Activated T-helper 1 cell treated with anti-CD3 and anti-CD28 coated beads, Interleukin-2, amount 50 U/mL, for 16 hours (primary cell): ENCODE measurements at places on chromosomes 12 and 14.

DNA sequence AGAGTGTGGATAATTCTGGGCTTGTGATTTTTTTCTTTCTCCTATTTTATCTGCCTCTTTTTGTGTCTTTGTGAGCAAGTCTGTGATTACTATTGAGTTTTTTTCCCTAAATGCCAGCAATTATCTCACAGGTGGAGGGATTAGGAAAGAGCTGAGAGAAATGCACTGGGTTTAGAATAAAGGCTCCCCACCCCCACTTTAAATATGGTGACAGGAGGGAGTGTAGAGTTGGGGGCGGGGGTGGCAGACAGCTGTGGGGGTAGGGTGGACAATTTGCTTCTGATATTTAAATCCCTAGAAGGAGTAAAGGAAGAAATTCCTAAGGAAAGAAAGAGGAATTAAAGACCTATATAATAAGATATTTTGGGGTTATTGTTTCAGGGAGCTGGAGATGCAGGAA is 145.9 kb downstream of the NRXN3 start:
- DNase-seq, result no peak

DNA sequence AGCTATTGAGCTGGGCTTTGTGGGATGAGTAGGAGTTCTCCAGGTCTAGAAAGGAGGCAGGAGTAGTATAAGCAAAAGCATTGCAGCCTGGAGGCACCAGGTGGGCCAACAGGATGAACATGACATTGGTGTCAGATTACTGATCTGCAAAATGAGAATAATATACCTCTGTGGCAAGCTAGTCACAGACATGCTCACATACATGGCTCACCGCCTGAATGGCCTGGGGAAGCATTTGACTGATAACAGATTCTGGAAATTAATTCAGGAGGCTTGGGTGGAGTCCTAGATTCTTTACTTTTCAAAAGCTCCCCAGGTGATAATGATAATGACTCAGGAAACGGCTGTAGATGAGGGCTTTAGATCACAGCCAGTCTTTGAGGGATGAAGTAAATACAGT is 709 bp downstream of the TCL1B start:
- DNase-seq, result no peak

GRCh38 chr12:132162508-132163031 is 18.3 kb downstream of the NOC4L start:
- DNase-seq, result no peak

DNA sequence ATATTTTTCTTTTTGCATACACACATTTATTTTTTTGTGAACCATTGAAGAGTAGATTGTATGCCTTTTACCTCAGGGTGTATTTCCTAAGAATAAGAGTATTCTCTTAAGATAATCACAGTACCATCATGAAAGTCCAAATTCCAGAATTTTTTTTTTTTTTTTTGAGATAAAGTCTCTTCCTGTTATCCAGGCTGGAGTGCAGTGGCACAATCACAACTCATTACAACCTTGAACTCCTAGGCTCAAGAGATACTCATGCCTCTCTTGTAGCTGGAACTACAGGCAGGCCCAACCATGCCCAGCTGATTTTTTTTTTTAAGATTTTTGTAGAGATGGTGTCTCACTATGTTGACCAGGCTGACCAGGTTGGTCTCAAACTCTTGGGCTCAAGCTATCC is 10.9 kb downstream of the FRS2 start:
- no peak for DNase-seq

DNA sequence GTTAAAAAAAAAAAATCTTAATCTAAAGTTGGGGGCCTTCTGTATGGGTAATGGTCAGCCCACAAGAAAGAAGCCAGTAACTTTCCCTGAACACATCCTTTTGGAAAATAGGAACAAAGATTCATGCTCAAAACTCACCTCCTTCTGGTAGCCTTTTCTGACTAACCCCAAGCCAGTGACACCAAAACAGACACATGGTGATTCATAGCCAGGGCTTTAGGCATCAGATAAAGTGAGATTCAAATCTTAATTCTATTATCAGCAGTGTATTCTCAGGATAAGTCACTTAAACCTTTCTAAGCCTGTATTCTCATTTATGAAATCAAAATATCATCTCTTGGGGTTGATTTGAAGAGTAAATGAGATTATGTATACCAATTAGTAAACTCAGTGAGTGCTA is 4.9 kb downstream of the ATP5MC2 start:
- no peak for DNase-seq

DNA sequence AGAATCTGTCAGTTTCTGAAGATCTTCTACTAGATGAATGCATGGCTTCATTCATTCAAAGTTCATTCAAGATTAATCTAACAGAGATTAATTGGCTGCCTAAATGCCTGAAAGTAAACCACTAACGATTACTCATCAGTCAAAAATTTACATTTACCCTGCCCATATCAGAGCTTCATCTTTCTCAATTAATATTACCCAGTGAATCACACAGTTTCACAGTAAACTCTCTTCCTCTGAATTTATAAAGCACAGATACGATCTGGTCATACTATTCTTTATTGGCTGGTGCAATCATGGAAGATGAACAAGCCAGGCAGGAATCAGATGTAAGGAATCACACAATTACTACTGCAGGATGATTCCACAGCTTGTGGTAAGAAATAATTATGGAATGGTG is 377.7 kb downstream of the SLC16A7 start:
- no peak for DNase-seq

DNA sequence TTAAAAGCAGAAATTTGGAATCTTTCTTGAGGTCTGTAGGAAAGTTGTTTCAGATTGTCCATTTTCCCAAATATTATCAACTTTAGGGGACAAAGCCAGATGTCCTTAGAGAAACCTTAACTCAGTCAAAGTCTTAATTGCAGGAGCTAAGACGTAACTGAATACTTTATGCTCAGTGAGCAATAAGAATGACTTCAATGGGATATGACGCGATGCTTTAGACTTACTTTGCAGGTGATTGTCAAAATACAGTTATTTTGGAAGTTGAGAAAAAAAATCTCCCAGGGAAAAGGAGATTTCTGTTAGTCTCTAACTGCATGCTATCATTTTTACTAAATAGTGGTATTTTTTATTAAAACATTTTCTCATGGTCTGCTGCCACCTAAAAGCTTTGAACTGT is 750.9 kb upstream of the STXBP6 start:
- no peak for DNase-seq

DNA sequence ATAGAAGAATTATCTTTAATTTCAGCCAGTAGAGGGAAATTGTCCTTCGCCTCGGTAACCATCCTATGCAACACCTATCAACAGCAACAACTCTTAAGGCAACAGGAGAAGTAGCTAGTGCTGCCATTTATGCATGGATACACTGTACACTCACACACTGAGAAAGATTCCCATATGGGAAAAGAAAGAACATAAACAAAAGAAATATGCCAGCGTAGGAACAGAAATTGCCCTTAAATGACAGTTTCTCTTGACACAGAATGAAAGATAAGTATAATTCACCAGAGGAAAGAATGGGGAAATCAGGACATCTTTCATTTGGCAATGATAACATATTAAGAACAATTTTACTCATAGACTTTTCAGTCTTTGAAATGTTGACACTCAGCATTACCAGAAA is 466.9 kb downstream of the BCAT1 start:
- DNase-seq, result no peak

GRCh38 chr12:40105515-40106201 is at the start of gene SLC2A13:
Gene SLC2A13, minus strand, starts transcription at chr12:40106081. Its CDS starts 273 bp downstream, at chr12:40105808.
- peak; percentile 40 for DNase-seq

DNA sequence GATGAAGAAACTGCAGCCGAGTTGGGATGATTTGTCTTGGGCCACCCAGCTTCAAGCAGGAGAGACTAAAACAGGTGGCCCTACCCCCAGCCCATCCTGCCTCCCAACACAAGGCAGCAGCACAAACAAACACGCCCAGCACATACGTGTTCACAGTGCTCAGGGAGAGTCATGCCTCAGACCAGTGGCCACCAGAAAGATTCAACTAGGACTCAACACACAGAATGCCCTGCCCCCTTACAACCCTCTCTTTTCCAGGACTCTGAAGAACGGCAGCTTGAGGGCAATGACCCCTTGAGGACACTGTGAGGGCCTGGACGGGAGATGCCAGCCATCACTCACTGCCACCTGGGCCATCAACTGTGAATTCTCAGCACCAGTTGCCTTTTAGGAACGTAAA is 75.0 kb downstream of the NT5DC3 start:
- no peak for DNase-seq

DNA sequence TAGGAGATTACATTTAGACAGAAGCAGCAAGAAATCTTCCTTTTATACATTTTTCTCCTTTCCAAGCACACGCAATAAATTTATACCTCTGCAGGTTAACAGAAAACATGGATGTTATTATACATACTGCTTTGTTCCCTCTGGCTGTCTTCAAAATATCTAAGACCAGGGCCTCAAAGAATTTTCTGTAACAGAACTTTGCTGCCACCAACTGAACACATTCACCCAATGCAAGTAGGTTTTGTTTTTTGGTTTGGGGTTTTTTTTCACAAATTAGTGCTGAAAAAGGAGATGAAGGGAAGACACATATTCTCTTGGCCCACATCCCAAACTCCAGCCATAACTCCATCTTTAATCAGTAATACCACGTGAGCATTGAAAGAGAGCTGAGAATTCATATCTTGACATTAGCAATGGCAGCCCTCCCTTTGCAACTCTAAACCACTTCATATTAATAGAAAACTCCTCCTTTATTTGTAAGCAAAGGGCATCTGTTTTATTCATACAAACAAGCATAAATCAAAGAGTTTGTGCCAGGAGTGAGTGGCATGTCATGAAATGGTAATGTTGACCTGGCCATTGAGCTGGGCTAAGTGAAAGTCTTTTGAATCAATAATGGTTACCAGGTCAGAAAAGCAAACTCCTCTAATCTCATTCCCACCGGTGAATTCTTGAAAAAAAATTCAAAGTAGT is 150.8 kb upstream of the FSCB start:
- DNase-seq, result no peak

GRCh38 chr12:68331869-68332727 is at the start of gene MDM1:
Gene MDM1, minus strand, starts transcription at chr12:68332362. Its CDS starts 117 bp downstream, at chr12:68332245.
- peak; percentile 86 for DNase-seq

DNA sequence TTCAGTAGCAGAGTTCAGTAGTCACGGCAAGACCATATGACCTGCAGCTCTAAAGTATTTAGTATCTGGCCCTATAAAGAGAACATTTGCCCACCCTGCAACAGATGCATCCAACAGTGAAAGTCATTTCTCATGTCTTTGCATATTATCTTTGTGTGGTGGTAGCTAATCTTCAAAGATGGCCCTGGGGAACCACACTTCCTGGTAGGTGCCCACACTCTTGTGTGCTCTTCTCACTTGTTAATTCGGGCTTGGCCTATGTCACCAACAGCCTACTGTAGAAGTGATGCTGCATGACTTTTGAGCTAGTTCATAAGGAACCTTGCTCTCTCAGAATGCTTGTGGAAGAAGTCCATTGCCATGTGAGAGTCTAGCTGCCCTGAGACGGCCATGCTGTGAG is 85.6 kb downstream of the MAP1LC3B2 start:
- no peak for DNase-seq

DNA sequence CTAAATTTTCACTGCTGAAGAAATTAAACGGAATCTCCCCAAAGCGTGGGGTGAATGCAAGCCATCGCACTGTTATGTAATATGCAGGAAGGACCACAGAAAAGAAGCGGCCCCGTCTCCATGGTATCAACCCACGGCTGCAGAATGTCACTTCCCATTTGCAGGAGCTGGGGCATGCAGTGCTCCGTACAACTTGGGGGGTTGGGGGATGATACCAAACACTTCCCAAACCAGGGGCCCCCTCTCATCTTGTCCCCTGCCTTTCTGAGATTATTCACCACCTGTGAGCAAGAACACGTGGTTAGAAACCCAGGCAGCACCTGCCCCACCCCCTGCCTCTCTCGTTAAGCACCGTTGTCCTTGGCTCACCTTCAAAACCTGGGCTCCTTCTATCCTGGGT is 505.1 kb upstream of the TMEM132C start:
- no peak for DNase-seq

DNA sequence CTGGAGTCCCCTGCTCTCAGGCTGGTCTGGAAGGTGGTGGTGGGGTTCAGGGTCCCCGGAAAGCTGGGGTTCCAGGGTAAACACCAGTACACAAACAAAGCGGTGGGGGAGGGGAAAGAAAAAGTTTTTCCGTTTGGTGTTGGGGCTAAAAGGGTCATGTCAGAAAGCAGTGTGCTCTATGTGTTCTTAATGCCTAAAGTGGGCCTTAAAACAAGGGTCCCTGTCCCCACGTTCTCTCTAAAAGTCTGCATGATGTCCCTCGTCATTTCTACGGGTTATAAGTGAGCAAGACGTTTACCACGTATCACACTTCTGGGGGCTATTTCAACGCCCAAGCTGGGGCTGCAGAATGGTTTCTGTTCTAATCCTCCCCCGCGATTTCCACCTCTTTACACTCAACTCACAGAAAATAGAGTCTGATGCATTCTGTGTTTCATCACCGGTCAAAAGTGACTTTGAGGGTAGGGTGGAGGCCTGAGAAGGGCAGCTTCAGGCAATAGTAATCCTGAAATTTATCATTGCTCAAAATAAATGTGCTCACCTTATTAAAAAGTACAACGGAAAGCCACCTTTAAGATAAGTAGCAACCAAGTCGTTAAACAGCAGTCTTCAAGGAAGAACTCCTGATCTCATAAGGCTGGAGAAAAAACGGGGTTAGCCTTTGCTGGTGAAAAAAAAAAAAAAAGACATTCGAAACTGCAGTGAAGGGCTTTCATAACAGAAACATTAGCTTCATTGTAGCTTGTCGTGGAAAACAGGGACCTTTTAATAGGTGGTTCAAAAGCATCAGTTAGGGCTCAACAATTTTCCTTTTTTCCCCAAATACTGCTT is 63.9 kb upstream of the PTGR2 start:
- no peak for DNase-seq

DNA sequence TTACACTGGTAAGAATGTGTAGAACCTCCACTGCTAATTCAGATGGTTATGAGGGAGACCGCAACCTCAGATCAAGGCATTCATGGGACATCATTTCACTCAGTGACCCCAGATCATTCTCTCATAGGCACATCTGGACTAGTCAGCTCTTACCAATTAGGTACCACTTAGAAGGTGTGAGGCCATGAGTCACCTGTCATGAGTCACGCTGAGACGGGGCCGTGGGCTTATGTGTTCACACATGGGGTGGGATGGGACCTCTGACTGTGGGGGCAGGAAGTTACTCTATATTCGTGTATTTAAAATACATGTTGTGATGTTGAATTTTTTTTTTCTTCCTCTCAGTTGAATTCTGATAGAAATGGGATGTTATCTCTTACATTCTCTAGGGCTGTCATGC is 55.9 kb downstream of the CCDC92 start:
- peak; percentile 39 for DNase-seq

GRCh38 chr12:53616950-53617349 is 9.2 kb downstream of the ATF7 start:
- no peak for DNase-seq
